Renal pelvis (tissue), 12 donors: ENCODE measurements at places on chromosomes 6 and 20.

DNA sequence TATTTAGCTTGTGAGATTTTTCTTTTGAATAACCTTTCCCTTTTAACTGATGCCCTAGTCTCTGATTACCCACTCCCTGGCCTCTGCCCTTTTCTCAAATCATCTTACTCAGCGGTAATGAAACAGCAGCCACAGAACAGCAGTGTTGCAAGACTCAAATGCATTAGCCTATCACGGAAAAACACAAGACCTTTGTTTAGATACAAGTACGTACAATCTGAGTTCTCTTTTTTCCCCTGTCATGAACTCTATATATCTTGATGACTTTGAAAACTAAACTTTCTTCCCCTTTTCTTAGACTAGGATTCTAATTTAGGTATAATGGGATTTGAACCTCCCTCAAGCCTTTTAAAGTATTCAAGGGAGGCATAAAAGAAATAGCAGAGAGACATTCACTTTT is 1034.9 kb downstream of the EYS start:
- DNase-seq = no peak

DNA sequence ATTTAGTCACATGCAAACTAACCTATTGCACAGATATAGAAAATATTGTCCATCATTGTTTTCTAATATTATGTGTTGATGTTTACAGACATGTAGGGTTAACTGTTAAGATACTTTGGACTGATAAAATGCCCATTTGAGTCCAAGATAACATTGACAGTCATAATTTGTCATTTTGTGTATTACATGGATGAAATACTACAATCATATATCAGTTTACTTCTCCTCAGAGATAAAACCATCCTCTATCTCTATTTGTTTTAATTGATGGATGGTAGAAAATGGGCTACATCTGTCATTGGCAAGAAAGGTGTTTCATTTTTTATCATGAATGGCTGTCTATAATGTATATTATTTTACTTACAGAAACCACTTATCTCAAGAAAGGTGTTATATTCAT is 6.2 kb downstream of the EPHA7 start:
- DNase-seq = no peak

- no peak for DNase-seq
Observed at GRCh38 chr20:1696521-1697209, 39.1 kb upstream of the SIRPG start.

GRCh38 chr6:96532399-96532798 is 10.8 kb downstream of the UFL1 start:
- DNase-seq = no peak

GRCh38 chr6:158372574-158372973 is 60.3 kb downstream of the TULP4 start:
- no peak for DNase-seq

- no peak for DNase-seq
Observed at GRCh38 chr20:63037669-63038268, 31.0 kb upstream of the BHLHE23 start.

DNA sequence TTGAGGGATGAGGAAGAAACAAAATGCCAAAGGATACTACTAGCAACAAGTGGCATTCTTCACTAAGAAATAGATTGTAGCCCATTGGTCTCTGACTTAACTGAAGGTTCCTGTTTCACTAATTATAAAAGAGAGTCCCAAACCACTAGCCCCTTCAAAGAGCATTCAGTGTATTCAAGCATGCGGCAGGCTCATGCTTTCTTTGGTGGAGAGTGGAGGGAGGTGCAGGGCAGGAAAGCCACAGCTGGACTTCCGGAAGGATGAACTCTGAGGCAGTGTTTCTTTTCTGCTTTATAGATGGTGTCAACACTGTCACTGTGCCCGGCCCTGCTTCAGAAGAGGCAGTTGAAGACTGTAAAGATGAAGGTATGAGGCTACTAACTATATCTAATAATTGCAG is 636.1 kb downstream of the KIF16B start:
- no peak for DNase-seq

DNA sequence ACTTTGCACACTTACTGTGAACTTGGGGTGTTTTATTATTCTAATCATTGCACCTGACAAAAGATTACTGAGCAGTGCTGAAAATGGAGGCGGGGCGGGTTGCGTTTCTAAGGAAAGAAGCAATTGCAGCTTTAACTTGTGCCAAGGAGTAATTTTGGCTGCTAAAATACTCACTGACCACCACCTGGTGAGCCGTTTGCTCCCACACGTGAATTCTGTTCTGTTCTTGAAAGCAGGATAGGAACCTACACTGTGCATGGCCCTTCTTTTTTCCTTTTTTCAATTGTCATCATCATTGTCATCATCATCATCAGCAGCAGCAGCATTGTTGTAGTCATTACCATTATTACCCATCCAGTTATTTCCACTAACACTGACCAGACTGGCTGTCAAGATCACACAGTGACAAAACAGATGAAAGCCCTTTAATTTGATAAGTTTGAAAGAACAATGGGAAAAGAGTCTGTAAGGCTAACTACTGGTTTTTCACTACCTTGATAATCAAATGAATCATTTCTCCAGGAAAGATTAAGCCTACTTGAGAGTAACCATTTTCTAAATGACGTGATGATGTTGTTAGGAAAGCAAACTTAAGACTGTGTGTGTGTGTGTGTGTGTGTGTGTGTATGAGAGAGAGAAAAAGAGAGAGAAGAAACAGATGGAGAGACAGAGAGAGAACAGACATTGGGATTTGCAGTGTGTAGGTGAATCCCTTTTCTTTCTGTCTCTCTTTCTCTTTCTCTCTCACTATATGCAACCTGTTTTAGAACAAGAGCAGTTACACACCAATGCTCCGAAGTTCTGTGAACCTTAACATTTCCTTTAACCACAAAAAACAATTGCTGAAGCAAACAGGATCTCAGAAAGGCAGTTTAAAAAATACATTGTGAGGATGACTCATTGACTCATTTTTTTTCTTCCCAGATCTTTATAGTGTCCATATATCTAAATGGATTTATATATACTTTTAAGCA is 3.8 kb downstream of the RIPOR2 start:
- DNase-seq = no peak

- DNase-seq = no peak
Observed at GRCh38 chr6:38654263-38654662, 14.5 kb upstream of the BTBD9 start.

DNA sequence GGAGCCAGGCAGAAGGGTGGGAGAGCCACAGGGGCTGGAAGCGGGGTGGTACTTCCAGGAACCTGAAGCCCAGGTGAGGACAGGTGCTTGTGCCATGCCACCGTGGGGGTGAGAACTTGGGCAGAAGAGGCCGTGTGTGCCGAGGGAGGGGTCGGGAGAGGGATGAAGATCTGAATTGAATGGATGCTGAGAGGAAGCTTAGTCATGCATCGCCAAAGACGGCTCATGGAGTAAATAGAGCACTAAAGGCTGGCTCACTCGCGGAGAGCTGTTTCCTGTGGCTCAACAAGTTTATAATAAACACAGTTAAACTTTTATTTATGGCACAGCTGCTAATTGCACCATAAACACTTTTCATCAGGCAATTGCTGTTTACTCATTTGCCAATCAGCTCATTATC is 21.7 kb upstream of the MYT1 start:
- DNase-seq = no peak

DNA sequence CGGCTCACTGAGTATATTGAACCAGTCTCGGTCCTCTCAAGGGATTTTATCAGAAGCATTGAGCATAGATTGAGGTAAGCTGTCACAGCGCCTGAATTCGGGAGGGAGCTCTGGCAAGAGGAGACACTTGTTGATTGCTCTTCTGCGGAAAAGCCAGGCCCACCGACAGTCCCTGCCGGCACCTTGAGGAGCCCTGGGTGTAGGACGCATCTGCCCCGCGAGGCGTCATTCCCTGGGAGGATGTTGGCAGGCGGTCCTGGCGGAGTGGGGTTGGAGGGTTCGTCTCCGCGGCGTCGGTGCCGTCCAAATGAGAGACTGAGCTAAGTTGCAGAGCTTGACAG is 843 bp downstream of the FBXO9 start:
- no peak for DNase-seq

DNA sequence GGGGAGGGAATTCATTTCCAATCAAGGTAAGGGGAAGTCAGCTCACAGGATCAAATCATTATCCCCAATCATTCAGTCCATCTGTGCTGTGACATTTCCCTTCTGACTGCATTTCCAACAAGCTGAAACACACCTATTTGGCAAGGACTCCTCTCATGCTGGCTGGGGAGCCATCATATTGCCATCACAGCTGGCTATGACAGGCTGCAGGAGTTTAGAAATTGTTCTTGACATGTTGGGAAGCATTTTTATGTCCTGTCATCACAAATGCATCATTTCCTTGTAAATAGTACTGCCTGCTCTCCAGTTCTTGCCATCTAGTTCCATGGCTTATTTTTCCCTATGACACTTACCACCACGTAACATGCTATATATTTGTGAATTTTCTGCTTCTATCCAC is 113.9 kb upstream of the TMEM170B start:
- DNase-seq = no peak

- DNase-seq = no peak
Observed at GRCh38 chr6:170094686-170095272, 196.1 kb downstream of the DLL1 start.

- DNase-seq = no peak
Observed at GRCh38 chr20:23265226-23265625, 85.4 kb upstream of the NXT1 start.

GRCh38 chr6:167839343-167839742 is 12.6 kb downstream of the AFDN start:
- no peak for DNase-seq

- no peak for DNase-seq
Observed at GRCh38 chr6:140036196-140036595, 661.7 kb upstream of the CITED2 start.

DNA sequence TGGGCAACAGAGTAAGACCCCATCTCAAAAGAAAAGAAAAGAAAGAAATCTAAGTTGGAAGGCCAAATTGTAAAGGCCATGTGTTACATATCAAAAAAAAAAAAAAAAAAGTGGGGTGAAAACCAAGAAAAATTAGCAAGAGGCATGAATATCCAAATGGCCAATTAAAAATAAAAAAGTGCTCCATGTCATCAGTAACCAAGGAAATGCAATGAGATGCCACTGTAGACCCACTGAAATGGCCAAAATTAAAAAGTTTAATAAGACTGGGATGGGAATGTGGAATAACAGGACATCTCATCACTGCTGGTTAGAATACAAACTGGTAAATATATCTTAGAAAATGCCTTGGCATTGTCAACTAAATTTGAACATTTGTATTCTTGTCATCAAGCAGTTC is 30.1 kb upstream of the BCLAF1 start:
- DNase-seq = no peak

DNA sequence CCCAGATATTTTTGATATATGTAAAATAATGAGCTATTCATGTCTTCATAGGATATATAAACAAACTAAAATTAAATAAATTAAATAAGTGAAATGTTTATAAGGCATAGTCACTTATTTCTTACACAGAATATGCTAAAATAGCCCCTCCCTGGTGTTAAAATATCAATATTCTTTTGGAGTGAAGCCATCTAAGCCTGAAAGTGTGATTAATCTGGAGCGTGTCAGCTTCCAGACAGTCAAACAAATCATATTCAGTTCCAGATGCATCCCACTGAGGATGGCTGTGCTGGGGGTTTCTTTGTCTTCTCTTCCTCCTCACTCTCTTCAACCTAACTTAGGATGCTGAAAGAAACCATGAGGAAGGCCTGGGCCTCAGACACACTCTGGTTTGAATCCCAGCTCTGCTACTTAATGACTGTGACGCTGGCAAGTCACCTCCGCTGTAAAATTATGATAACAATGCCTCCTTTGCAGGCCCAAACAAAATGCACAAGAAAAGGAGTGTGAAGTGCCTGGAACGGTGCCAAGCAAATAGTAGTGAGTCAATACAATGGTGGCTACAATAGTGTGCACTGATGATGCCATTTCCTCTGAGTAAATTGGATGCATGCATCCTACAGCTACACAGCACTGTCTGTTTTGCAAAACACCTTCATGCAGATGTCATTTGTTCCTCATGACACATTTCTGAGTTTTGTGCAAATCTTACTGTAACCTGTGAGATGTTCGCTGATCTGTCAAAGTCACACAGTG is 161.4 kb downstream of the FOXC1 start:
- no peak for DNase-seq

DNA sequence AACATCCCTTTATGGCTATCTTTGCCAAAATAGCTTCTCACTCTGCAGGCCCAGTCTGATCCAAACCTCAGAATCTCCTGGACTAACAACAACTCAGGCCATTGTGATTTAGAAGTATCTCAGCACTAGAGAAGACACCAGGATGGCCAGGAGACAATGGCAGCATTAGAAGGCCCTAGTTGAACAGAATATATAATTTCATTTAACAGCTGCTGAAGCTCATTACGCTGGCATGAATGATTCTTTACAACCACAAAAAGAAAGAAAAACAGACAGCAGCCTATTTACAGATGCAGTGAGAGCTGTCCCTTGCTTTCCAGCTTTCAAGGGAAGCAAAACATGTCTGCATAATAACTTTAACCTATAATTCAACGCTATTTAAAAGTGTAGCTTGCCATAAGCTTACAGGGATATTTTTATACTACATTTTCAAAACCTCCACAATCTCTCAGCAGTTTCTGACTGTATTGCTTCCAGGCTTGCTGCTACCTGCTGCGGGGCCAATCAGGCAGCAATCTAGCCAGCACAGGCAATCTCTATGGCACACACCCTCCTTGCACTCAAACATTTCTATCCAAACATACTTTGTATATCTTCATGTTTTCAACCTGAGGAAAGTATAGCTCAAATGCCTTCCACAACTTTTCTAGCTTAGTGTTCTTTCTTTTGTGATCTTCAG is 107.3 kb downstream of the OGFRL1 start:
- DNase-seq = no peak

DNA sequence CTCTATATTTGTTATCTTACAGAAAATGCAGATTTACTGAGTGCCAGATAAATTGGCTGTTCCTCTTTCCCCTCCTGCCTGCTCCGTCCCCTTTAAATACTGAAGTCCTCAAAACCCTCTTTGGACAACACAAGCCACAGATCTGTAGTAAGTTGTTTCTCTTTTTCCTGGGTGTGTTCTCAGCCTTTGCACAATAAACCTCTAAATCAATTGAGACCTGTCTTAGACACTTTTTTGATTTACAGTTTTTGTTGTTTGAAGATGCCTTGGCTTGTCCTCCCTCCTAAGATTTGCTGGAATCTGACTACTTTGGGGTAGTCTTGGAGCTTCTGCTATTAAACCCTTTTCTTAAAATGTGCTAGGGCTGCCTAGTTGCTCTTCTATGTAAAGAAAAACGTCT is 60.9 kb upstream of the EIF2S2 start:
- DNase-seq = no peak

- DNase-seq = no peak
Observed at GRCh38 chr6:75611702-75612375, 10.2 kb downstream of the SENP6 start.

DNA sequence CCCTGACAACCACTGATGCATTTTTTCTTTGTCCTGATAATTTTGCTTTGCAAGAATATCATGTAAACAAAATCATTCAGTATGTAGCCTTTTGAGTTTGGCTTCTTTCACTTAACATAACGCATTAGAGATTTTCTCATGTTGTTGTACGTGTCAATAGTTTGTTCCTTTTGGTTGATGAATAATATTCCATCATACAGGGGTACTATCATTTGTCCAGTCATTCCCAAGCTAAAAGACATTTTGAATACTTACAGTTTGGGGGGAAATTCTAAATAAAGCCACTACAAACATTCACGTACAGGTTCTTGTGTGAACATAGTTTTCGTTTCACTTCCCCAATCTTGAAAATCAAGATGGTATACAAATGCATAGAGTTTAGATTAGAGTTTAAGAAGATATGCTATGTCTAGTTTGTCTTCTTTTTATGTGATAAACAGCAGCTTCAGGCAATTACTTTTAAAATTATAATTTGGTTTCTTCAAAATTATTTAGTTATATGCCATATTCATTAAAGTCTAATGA is 5.2 kb downstream of the HAO1 start:
- DNase-seq = no peak

- no peak for DNase-seq
Observed at GRCh38 chr20:49657118-49657901, 56.4 kb downstream of the B4GALT5 start.
